ENCODE measurements at places on chromosomes 7 and 10.
A peak's percentile ranks its signal among the peaks of the same experiment; 100 is the strongest.

- no peak for DNase-seq
These were observed 112.1 kb downstream of the SGMS1 start for GRCh38 chr10:50511492-50512213.

DNA sequence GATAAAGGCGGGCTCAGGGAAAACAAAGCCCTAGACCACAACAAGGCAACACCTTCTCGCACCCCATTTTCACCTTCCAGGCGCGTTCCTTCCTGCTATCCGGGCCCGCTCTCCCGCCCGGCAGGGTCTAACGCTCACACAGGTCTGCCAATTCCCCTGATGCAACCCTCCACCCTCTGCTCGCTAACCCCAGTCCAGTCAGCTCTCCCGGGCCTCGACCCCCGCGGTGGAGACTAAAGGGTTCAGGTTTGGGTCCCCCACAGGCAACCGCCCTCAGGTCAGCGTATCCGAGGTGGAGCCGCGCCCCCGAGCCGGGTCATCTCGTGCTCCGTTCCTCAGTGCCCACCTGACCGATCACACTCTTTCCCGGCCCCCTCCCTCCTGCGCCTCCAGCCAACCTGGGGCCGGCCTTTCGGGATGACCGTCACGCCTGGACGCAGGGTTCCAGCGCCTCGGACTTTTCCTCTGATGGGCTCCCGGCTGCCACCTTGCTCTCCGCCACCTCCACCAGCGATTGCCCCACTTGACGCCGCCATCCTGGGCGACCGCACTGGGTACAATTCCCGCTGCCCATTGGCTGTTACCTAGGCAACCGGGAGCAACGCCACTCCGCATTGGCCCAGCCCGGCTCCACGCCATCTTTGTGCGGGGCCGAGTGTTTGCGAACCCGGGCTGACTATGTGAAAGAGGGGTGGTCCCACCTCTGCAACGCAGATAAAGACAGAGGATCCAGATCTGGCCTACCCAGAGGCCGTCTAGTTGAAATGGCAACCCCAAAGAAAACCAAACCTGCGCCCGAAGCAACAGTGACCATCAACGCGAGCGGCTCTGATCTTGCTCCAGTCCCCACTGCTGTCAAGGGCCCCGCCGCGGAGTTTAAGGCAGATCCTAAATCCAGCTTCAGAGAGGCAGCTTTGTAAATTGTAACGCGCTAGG is at the start of gene MORN4:
Gene MORN4 (minus strand): TSS at position 552 of the 936 bp plus-strand sequence. CDS start 13,847 bp downstream, outside the sequence.
- DNase-seq = peak; percentile 94

DNA sequence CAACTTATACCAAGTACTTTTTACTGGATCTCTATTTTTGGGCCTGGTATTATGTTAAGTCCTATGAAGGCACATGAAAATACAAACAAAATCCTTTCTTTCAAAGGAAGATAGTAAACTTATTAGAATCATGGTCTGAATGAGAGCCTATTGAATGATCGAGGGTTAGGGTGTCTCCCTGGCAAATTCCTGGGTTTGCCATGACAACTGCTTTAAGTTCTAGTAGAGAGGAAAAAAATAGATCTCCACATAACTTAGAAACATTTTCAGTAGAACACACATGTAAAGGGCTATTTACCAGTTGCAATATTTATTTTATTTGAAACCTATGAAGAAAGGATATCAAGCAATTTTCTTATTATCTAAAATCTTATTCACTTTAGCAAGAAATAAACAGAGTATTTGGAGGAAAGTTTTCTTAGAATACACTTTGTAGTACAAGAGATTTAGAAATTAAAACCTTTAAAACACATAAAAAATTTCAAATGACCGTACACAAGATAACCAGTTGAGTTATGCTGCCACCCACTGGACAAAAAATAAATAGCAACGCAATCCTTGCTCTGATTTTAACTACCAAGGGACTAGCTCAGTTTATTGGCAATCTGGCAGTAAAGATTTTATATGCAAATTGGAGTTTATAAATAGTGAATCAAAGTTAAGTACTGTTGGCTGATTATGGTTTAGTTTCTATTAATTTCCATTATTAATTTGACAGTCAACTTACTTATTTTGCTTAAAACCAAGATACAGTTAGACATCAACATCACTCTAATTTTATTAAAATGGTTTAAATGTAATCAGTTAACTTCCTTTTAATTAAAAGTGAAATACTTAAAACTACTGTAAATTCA is 33.9 kb downstream of the CACUL1 start:
- DNase-seq = peak; percentile 77

GRCh38 chr10:130935128-130935439 is 376.4 kb downstream of the TCERG1L start:
- DNase-seq = no peak

DNA sequence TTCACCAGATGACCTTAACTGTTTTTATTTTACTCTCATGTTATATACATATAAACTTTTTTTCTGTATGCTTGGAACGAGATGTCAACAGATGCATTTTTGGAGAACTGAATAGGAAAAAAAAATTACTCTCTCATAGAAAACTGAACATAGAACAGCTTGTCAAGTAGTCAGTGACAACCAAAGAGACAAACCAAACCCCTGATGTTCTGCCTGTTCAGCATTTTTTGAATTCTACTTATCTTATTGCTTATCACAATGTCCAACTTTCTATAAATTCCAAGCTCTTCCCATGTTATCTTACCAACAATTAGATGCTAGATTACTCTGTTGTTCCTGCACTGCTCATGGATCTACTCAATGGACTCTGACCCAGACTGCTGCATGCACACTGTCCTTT is 95.2 kb downstream of the VPS41 start:
- no peak for DNase-seq

DNA sequence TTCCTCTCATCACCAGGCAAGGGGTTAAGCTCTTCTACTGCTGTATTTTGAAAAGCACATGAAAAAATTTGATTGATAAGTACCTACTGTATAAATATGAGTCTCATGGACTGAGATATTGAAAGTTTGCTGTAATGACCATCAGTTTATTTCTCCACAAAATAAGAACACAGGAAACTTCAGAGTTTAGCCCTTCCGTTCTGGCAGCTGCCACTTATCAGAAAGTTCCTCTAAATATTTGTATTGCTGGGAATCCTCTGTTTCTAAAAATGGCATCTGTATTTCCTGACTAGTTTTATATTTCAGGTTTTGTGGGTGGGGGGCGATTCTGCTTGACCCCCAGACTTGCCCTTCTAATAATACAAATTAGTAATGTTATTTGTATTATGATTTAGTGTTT is 92.0 kb downstream of the LYZL2 start:
- DNase-seq = no peak

DNA sequence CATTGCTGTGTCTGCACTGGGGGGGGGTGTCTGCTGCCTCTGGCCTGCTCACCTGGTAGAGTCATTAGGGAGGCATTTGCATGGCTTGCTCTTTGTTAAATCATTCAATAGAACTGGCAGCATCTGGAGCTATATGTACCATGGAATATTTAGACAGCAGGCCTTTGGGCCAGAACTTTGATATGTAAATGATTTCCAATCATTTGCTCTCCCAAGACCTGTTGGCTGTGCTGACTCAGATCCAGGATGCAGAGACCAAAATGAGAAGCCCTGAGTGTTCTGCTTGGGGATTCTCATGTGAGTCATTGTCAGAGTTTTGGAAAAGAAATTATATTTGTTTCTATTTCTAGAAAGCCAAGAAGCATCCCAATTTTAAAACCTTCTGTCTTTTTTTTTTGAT is 257.6 kb upstream of the IGFBP3 start:
- no peak for DNase-seq

DNA sequence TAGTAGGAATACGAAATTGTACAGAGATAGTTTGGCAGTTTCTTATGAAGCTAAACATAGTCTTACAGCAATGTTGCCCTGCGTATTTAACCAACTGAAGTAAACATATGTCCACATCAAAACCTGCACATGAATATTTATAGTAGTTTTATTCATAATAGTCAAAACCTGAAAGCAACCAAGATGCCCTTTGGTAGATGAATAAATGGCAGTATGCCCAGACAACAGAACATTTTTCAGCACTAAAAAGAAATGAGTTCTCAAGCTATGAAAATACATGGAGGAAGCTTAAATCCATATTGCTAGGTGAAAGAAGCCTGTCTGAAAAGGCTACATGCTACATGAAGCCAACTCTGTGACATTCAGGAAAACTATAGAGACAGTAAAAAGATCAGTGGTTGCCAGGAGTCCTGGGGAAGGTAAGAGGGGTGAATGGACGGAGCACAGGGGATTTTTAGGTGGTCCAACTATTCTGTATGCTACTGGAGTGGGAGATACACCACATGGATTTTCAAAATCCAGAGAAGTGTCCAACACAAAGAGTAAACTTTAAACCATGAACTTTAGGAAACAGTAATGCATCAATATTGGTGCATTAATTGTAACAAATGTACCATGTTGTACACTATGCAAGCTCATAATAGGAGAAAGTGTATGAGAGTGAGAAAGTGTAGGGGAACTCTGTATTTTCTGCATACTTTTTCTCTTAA is 17.6 kb downstream of the GPRIN2 start:
- no peak for DNase-seq

- no peak for DNase-seq
These were observed 173.6 kb downstream of the MBL2 start for GRCh38 chr10:52598936-52599335.

DNA sequence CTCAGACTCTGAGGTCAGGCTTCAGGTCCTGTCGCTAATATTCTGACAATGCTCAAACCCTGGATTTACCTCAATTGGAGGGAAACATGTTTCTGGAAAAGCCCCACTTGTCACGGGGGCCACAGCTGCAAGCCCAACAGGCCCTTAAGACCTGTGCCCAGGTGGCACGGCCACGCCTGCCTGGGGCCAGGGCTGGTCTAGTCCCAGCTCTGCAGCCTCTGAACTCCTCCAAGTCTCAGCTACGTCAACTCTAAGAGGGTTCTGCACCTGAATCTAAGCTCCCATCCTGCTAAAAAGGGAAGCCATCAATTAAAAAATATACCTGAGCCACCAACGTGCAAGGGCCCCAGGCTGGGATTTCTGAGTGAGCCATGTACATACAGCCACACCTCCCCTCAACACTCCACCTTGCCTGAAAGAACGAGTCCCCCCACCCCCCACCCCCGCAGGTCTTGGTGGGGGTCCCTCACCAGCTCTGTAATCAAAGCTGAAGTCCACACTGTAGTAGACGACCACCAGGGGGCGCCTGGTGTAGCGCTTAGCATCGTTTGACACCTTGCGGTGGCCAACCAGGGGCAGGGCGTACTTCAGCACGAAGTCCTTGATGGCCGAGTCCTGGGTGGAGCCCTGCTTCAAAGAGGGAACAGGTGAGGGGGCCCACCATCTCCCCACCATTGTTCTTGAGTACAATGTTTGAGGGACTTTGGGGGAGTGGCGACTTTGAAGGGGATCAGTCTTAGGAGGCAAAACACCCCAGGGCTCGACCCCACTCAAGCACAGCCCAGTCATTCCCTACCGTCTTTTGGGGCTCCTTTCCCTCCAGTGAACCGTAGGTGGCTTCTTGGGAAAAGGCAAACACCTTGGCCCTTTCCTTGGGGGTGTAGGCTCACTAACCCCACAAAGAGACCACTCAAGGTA is 22.6 kb downstream of the PDIA4 start:
- DNase-seq = peak; percentile 83

- DNase-seq = no peak
These were observed 490.6 kb downstream of the NEBL start for GRCh38 chr10:20406281-20407104.

GRCh38 chr10:124521429-124521871 is 59.8 kb downstream of the LHPP start:
- DNase-seq = no peak

DNA sequence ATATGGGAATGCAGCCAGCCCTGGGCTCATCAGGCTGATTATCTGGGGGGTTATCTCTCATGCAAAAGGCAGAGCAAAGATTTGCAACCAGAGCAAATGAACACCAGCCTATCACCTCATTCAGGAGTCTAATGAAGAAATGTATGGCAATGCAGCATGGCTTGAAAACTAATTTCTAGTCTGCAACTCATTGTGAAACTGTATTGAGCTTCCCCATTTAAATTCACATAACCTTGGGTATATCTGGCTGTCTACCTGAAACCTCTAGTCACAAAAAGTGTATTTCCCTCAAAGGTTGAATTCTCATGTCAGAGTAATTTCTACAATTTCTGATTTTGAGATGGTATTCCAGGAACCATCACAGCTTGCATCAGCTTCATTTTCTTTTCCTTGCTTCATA is 240.0 kb downstream of the SDHAF3 start:
- DNase-seq = no peak

DNA sequence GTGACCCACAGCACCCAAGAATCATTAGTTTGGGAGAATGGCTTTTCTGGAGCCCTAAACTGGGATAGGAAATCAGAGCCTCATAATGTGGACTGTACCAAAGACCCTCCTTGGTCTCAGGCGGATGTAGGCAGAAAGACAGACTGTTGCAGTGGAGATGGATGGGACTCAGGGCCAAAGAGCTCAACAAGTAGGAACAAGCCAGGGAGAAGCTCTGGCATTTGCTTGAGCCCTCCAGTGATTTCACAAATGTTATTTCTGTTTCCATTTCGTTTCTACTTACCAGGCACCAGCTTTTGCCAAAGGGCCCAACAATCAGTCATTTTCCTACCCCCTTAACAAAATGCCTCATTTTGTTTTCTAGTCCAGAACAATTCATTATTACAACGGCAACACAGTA is 762.7 kb downstream of the KCNMA1 start:
- no peak for DNase-seq

Measured in CD4-positive, alpha-beta T cell treated with Interleukin-10 for 1 hour (primary cell).